A673 (cell line): ENCODE measurements at places on chromosomes 4 and X.

GRCh38 chr4:85478576-85478975, 3.6 kb downstream of the ARHGAP24 start:
- DNase-seq = no peak

GRCh38 chr4:83629945-83630721, 94.2 kb downstream of the GPAT3 start:
- DNase-seq = peak; percentile 62

GRCh38 chrX:48784726-48785125, 1.7 kb upstream of the GATA1 start:
- DNase-seq = no peak

DNA sequence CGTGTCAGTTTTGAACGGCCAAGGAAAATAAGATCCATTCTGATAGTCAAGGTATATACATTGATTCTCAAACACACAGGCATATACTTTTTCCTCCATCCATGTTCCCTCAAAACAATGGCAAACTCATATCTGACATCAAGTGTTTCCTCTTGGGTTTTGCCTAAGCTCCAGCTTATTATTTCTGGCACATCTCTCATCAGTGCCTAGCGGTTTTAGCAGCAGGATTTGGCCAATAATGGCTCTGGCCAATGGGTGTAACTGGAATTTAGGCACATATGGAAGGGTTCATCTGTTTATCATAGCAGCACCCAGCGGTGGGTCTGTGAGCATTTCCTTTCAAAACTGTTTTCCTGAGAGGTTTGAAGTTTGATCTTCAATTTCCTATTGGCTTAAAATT, 161.6 kb upstream of the TLL1 start:
- peak; percentile 48 for DNase-seq

DNA sequence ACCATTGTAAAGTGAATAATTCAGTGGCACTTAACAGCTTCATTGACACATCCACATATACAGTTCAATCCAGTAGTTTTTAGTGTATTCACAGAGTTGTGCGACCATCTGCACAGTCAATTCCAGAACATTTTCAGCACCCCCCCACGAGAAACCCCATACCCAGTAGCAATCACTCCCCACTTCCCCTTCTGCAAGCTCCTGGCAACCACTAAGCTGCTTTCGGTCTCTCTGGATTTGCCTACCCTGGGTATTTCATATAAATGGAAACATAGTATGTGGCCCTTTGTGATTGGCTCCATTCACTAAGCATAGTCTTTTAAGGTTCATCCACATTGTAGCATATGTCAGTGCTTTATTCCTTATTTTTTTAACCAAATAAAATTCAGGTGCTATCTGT, 10.0 kb downstream of the MSL3 start:
- DNase-seq = no peak

DNA sequence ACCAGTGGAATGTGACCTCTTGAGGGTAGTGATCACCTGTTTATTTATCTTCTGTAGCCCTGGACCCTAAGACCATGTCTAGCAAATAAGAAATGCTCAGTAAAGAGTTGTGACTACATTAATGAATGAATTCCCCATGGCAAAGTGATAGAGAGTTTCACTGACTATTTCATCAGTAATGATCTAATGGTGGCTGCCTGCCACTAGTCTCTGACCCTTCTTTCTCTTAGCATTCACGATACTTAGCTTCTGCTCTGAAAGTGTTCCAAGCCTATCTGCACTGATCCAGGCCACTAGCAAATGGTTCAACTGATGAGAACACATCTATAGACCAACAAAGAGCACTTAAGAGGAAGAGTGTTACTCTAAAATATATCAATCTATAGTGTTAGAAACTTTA, 50.0 kb upstream of the RASGEF1B start:
- no peak for DNase-seq

DNA sequence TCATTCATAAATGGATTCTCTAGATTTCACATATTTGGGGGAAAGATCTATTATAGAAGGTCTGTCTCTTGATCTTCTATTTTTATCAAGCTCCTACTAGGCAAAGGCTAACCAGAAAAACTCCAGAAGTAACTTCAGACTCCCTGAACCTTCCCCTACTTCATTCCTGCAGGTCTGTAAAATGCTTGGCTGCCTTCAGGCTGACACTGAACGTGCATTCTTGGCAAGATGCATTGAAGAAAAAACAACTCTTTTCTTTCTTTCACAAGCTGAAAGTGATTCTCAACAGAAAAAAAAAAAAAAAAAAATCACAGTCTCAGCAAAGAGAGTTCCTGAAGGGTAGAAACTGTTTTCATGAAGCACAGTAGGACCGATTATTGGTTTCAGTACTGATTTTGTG, 12.7 kb downstream of the OPHN1 start:
- DNase-seq = no peak

- no peak for DNase-seq
Observed at GRCh38 chr4:46266106-46266505, 123.8 kb downstream of the GABRA2 start.

DNA sequence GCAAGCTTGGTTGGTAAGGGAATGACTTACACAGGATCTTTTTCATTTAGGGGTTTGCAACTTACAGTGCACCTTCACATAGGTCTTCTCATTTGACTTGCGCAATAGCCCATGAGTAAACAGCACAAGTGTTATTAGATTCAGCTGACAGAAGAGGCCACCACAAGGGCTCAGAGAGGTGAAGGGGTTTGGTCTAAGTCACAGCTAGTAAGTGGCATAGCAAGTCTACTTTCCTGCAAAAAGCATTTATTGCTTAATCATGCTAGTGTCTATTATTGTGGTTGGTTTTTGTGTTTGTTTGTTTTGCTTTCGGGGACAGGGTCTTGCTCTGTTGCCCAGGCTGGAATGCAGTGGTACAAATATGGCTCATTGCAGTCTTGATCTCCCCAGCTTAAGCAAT, 83.3 kb downstream of the SPRY1 start:
- DNase-seq = peak; percentile 13

DNA sequence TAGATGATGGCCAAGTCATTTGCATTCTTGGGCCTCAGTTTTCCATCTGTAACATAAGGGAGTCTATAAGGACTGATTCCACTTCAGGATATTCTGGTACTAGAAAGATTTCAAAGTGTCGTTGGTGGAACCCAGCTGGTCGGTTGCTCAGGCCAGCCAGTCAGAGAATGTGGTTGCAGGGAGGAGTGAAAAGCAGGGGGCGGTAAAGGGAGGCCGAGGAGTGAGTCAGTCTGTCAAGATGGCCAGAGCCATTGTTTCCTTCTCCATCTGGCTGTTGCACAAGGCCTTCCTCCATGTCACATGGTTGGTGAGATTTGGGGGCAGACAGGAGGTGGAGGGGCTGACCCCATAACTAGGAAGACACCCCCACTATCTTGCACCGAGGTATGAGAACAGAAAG, 38.2 kb downstream of the STARD8 start:
- DNase-seq = no peak

- peak; percentile 82 for DNase-seq
Observed at GRCh38 chrX:4547213-4547836, 833.9 kb upstream of the PRKX start.

DNA sequence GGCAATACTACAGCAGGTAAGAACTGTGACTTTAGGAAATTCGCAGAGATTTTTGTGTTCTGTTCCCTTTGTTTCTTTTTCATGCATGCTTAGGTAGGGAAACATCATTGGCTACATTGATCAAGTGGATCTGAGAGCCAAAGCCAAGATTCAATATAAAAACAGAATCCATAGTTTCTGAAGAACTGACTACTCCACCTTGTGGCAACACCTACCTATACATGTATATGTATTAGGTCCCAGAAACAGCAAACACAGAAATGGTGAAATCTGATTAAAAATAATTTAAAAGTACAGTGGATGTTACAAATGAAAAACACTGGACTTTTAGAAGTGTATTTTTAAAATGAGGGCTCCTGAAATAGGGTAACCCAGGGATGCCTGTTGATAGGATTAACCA, 322.6 kb upstream of the MAOA start:
- DNase-seq = peak; percentile 6

DNA sequence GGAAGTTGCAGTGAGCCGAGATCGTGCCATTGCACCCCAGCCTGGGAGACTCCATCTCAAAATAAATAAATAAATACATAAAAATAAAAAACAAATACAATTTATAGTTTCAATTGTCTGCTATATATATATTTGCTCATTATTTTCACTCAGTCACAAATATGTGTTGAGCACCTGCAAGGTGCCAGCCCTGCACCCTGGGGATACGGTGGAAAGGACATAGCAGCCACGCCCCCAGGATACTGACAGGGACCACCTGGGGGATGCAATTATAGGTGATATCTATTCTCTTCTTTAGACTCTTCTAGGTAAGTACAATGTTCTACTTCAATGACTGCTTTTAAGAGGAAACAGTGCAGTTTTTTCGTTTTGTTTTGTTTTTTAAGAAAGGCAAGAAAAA, 85.0 kb downstream of the JAKMIP1 start:
- no peak for DNase-seq

DNA sequence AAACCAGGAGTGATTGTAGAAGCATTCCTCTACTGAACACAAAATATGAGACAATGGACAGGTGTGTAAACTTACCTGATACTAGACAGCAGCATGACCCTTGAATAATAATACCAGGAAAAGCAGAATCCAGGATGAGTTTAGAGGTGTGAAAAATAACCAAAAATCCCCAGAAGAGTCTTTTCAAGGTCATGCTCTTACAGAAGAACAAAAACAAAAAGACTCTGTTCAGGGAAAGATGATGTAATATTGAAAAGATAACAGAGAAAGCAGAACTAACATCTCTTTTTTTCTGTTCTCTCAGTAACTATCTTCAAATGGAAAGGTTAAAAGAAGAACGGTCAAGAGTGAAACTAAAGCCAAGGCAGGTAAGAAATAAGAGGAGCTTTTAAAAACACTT, 14.0 kb upstream of the ARHGAP10 start:
- DNase-seq = no peak

GRCh38 chr4:1204286-1204827, 32.0 kb upstream of the SPON2 start:
- no peak for DNase-seq

- no peak for DNase-seq
Observed at GRCh38 chrX:57822818-57823217, 87.4 kb downstream of the ZXDA start.

DNA sequence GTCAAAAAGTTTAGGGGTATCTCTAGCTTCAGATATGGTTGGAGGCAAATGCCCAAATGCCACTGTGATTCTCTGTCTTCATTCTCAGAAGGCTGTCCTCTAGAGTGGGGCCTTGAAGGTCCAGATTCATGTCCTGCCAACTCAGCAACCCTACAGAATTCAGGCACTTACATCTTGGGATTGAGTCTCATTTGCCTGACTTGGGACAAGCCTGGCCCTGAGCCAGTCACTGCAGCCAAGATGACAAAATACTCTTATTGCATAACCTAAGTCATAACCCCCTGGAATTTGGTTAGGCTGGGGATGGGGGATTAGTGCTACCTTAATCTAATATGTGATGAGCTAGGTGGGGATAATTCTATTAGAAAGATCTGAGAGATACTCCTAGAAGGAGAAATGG, 100.5 kb downstream of the AREG start:
- DNase-seq = peak; percentile 24

GRCh38 chrX:48835524-48836329, at the start of gene PCSK1N:
PCSK1N (minus strand) TSS chrX:48835610; CDS start chrX:48835532, 78 bp downstream.
- peak; percentile 25 for DNase-seq

DNA sequence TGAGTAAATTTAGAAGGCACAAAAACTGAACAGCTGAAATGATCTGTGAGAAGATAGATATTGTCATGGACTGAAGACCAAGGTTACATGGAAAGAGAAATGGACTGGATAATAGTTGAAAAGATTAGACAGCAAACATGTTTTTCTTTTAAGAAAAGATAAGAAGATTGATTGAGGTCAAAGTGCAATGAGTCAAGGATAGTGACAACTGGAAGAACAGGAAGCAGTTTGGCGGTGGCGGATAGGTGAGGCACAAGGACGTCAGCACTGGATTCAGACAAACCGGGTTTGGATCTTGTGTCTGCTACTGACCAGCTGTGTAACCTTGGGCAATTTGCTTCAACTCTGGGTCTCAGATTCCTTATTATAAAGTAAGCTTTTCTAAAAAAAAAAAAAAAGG, 2.0 kb upstream of the HPGD start:
- DNase-seq = no peak

- DNase-seq = no peak
Observed at GRCh38 chr4:10973686-10974085, 289.1 kb upstream of the CLNK start.

DNA sequence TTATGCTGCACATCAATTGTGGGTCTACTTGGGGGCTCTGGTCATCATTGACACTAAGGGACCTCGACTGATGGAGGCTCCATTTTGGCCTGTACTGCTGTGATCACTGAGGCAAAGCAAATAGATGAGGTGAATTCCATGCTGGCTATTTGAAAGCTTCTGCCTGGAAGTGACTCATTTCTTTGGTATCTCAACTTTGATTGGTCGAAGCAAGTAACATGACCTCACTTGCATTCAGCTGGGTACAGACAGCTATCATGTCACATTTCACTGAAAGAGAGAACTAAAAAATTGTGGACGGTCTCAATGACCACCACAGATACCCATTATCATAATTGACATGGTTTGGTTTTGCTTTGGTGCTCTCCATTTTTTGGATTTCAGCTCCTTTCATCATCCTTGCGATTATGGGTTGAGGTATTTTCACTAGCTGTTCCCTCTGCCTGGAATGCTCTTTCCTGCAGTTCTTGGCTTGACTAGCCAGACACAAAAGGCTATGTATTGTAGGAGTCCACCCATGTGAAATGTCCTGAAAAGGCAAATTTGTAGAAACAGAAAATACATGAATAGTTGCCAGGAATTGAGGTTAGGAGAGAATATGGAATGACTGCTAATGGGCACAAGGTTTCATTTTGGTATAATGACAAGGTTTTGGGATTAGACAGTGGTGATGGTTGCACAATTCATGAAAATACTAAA, 369.2 kb upstream of the LCORL start:
- DNase-seq = peak; percentile 12

DNA sequence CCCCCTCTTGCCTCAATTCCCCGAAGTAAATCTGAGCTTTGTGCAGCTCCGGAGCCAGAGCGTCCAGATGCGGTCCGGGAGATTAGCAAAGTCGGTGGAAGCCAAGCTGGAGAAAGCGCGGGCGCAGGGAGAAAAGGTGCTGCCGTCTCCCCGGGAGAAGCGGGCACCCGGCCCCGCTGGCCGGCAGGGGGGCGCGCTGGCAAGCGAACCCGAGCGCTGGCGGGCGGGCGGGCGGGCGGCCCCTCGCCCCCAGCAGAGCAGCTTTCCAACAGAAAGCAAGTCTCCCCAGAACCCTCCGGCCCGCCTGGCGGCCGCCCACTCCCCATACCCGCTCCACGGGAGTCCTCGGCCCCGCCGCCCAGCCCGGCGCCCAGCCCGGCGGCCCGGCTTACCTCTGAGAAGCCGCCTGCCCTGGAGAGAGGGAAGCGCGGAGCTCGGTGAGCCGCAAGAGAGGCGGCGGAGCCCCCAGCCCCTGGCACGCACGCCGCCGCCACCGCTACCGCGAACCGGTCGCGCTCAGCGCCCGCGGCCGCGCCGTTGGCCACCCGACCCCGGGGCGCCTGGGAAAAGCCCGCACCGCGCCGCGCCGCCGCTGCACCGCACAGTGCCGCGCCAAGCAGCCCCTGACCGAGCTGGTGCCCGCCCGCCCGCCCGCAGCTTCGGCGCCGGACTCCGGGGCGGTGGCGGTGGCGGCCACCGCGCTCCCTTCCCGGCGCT, 529 bp upstream of the CITED1 start:
- peak; percentile 40 for DNase-seq
